ENCODE measurements at places on chromosomes 5 and 9.

DNA sequence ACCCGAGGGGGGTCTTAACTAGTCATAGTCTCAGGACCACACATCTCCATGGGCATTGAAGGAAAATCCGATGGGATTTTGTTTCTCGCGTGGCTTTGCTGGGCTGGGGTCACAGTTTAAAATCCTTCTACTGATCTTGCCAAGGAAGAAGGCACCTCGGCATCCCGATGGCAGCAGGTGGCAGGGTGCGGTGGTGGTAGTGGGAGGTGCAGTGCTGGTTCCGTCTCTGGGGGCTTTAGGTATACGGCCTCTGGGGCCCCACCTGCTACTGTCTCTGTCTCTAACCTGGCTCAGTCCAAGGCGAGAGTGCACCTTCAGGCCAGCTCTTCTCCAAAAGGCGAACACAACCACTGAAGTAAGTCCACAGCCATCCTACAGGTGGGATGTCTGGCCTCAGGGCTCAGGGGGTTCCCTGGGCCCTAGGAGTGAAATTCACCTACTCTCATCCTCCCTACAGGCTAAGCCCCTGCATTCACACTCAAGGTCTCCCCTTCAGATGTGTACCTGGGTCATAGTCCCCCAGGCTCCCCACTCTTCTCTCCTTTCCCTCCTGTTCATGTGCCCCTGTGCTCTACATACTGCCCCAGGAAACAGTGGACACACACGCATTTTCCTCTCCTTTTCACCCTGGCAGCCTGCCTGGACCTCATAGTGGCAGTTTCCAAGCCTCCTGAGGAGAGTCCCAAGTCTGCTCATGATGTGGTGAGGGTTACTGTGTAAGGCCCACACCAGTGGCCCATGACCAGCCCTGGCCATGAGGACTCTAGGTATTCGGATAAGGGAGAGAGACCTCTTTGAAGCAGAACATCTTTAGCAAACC is 736 bp upstream of the FCN2 start:
- DNase-seq, result no peak

DNA sequence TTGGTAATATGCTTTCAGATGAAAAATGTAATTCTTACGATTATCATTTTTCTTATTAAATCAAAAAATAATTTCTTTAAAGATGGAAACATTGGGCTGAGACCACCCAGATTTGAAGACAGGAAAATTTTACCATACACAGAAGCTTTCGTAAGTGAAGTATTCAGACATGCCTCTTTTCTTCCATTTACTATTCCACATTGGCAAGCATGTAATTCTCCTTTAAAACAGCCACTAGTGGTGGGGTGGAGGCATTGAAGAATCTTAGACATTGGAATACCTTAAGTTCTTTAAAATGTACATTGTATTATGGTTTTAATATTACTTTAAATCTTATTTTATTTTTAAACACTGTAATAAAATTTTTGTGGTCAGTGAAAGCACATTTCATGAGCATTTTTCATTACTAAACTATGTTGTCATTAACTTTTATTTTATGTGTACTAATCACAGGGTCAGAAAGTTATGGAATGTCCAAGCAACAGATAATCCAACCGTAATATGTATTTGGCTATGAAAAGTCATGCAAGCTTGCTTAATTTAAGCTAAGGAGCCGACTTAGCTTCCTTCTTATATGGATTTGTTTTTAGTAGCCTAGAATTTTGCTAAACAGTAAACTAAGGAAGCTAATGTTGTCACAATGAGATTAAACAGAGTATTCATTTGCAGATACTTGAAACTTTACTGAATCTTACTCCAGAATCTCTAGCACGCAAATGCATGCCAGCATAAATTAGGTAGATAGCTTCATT is 97.4 kb upstream of the ALDH1A1 start:
- DNase-seq, result no peak

GRCh38 chr5:172827841-172828240 is 6.2 kb upstream of the ERGIC1 start:
- DNase-seq, result no peak

DNA sequence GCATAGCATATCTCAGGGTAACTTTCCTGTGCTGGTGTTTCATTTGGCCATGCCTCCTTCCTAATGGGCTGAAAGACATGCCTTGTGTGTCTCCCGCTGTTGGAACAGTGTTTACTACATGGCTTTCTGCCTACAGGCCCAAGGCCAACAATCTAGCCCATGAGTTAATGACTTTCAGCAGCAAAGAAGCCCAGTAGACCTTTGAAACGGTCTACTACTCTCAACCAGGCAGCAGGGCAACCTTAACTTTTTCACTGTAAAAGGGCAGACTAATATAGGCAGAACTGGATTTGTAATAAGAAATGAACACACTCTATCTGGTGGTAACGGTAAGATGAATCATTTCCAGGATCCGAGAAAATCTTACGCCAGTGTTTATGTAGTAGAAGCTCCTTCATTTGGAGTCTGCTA is 21.0 kb downstream of the C5orf15 start:
- no peak for DNase-seq

- no peak for DNase-seq
These were observed 267.5 kb downstream of the ACTL7B start for GRCh38 chr9:108588246-108588645.

GRCh38 chr5:143218517-143219170 is 184.8 kb downstream of the NR3C1 start:
- no peak for DNase-seq

Measured in stimulated activated naive CD8-positive, alpha-beta T cell treated with anti-CD3 and anti-CD28 coated beads, Interleukin-15, amount 100 ng/mL, for 72 hours (primary cell).